ENCODE measurements at places on chromosomes 3 and 15.

- DNase-seq: no peak
These were observed 297.6 kb downstream of the GRM7 start for GRCh38 chr3:7158516-7158915.

DNA sequence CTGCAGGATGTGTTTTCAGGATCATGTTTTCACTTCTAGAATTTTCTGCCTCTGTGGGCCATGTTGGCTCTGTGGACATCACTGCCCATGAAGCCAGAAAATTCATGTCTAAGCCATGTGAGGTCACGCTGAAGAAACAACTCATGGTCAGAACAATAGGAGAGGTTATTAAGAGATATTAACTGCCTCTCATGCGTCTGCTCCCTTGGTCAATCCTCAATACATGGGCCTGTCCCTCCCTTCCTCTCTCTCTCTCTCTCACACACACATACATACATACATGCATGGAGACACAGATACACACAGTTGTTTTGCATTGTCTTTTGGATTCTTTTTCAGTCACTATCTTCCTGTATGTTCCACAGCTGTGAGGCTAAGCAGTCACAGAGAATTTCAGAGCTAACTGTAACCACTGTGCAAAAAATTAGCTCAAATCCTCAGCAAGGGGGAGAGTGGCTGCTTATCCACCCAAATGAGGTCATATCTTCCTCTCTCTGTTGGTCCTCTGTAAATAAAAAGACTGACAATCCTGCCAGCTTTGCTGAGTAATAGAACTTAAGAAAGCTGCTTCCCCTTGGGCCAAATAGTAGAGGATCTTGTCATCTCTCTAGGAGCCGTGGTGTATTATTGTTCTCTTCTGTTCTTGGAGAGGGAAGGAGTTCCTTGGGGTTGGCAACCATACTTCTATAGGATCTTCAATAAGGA is 45.6 kb downstream of the LRTM1 start:
- no peak for DNase-seq

GRCh38 chr3:4138786-4139431 is 164.3 kb upstream of the SETMAR start:
- no peak for DNase-seq

- DNase-seq: no peak
These were observed 14.9 kb upstream of the HES1 start for GRCh38 chr3:194120789-194121770.

- no peak for DNase-seq
These were observed at the start of gene ITIH3 for GRCh38 chr3:52794612-52795099. ITIH3 (plus strand) TSS chr3:52794796; CDS start chr3:52794804, 8 bp downstream.

DNA sequence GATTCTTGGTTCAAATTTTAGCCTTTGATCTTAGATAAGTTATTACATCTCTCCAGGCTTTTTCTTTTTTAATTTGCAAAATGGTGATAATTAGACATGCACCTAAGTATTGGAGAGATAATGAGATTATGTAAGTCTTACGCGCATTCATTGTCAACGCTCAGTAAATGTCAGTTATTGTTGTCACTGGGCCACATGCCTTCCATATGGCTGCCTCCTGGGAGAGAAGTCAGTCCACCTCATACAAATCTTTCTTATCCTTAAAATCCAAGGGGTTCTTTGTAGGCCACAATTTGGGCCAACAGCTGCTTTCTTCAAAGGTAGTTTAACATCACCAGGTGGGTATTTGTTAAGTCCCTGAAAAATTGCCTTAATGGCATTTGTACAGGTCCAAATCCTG is 25.5 kb upstream of the PTPRG start:
- no peak for DNase-seq

DNA sequence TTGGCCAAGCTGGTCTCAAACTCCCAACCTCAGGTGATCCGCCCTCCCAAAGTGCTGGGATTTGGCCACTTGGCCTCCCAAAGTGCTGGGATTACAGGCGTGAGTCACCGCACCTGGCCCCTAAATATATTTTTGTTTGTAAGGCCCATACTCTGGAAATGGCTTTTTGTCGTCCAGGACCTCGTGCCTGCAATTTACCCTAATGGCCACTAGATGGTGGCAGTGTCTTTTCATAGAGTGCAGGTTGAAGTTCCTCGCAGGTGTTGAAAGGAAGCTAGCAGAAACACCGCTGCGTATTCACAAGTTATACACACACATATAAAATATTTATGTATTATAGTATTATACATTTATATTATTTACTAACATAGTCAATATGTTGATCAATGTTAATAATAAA is 97.2 kb downstream of the LRTM1 start:
- DNase-seq: no peak

GRCh38 chr15:31442699-31443111 is 116.1 kb downstream of the KLF13 start:
- DNase-seq: no peak

GRCh38 chr15:70795311-70795665 is 31.9 kb upstream of the UACA start:
- no peak for DNase-seq

GRCh38 chr3:9088441-9089353 is 125.4 kb upstream of the RAD18 start:
- no peak for DNase-seq

GRCh38 chr15:67735896-67736295 is 89.4 kb upstream of the SKOR1 start:
- DNase-seq: no peak

GRCh38 chr3:84974347-84974746 is 15.6 kb downstream of the CADM2 start:
- DNase-seq: no peak

Data from cortex of kidney (tissue), 1 donor.